ENCODE measurements at places on chromosomes 6 and 20.

GRCh38 chr20:14882157-14882556 is 544.7 kb upstream of the FLRT3 start:
- no peak for DNase-seq

DNA sequence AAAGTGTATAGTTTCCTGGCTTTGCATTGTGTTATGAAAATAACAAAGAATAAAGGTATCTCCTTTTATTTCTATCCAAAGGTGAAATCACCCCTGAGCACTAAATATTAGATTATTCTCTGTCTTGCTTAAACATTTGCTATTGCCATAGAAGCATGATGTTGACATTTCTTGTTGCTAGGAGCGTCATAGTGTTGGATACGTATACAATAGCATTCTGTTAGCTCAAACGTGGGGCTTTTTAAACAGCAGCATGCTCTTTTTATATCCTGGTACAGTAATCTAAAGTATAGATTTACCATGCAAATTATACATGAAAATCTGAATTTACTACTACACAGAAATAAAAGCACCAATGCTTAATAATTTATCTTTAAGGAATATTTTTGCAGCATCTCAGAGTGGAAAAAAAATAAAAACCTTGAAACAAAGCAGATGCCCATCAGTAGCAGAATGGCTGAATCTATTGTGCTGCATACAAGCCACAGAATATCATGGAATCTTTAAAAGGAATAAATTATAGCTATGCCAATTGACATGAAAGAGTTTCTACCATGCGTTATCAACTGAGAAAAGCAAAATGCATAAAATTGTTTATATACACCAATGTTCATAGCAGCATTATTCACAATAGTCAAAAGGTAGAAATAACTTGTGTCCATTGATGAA is 9.6 kb upstream of the HSF2 start:
- DNase-seq, result no peak

DNA sequence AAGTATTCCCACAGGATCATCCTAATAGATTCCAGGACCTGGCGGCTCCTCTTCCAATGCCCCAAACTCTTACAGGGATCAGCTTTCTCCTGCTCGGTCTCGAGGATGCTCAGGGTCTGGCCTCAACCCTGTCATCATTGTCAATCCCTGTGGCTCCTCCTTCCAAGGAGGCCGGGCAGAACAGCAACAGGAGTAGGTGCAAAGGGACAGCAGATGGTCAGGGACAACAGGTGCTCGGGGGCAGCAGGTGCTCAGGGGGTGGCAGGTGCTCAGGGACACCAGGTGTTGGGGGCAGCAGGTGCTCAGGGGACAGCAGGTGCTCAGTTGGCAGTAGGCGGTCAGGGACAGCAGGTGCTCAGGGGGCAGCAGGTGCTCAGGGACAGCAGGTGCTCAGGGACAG is 84.8 kb downstream of the TTLL2 start:
- DNase-seq, result no peak

GRCh38 chr20:17610566-17611289 is 40.9 kb downstream of the DSTN start:
- no peak for DNase-seq

DNA sequence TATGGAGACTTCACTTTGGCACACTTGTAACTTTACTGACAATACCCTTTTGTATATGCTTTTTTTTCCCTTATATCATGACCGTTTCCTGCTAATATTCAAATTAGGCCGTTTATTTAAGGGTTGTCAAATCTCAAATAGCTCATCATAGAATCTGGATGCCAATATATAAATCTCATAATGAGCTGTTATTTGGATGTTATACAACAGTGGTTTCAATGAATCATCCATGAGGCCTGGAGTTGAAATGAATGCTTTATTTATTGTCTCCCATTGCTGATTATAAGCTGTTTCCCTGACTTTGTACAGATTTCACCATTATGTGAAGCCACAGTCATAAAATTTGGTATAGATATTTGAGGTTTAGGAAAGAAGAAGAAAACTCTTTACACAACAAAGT is 256.1 kb downstream of the PLCB1 start:
- DNase-seq, result no peak

- DNase-seq, result no peak
These were observed 58.6 kb upstream of the PTCHD4 start for GRCh38 chr6:48169635-48170034.

DNA sequence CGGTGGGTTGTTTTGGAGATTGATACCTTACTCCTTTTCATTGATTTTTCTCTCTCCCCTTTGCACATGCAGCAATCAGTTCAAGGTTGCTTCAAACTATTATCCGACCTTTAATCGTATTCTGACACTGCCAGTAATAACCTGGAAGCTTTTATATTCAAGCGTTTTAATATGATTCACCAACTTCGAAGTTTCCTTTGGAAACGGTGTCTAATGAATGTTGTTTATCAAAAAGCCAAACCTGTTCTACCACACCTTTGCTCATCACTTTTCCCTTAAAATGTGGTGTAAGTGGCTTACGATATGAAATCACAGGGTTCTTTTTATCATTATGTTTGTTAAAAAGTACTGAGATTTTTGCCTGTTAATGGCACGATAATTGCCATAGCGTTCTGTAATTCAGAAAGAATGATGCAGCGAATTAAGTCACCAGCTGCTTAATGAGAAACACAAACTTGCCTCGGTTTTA is 660 bp downstream of the STXBP5 start:
- no peak for DNase-seq

- DNase-seq, result no peak
These were observed 27.6 kb upstream of the CDKN1A start for GRCh38 chr6:36650848-36651478.

Measured in stimulated activated CD4-positive, alpha-beta T cell treated with anti-CD3 and anti-CD28 coated beads, Interleukin-1b, Interleukin-23, amount 100 ng/mL, for 1 hour (primary cell).